Fibroblast of skin of abdomen (primary cell): ENCODE measurements at places on chromosomes 11 and 22.

DNA sequence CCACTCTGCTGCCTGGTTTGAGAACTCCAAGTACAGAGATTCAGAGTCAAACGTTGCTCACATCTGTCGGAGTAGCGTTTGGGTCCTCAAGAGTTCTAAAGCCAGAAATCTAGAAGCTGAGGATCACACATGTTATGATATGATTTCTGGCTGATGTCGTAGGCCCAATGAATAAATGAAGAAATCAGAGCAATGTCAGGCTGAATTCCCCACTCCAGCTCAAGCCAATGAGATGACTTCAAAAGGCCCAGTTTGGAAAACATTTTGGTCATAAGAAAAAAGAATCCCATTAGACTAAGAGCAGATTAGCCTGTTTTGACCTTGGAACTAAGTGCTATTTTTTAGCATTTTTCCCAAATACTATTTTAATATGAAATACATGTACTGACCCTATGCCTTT lies 106.7 kb downstream of the ETS1 start:
- DNase-seq = no peak

DNA sequence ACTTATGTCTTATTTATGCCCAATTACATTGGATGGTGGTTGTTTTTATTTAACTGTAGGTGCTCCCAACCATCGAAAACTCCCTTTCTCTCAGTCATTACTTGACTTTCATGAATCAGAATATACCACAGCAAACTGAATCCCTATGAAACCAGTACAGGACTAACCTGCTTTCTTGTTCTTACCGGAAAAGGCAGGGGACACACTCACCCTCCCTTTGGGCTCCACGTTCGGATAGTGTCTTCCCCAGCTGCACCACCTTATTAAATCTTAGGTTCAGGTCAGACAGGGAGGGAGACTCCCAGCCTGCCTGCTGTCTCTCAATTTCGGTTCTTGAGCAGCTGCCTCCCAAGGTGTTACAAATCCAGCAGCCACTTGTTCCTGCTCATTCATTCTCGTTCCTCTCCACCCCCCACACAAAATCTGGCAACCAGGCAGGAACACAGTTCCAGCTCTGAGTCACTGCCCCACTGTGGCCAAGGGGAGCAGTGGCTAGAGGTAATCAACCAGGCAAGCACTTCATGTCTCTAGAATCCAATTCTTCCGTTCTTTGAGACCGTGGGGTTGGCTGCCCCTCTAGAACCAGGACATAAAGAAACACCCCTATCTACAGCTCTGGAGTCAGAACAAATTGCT lies 133.0 kb downstream of the PLEKHA7 start:
- peak; percentile 43 for DNase-seq

DNA sequence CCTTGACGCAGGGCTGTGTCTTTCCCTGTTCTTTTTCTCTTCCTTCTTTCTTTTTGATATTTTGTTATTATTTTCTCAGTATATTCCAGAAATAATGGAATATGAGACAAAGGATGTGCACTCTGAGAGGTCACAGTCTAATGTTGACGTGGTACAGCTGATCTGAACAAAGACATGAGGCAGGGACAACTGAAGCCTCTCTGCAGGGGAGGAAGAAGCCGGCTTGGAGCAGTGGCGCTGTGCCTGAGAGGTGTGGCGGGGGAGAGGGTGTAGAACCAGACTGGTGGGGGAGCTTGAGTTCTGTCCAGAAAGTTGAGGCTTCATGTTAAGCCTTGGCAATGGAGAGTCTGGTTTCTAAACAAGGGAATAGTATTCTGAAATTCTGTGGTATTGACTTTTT lies 34.7 kb downstream of the ADAMTS15 start:
- no peak for DNase-seq

GRCh38 chr11:134751031-134751585 lies 339.1 kb upstream of the B3GAT1 start:
- DNase-seq = no peak

- DNase-seq = peak; percentile 26
Observed at GRCh38 chr22:45336971-45337431, 27.3 kb downstream of the FAM118A start.

DNA sequence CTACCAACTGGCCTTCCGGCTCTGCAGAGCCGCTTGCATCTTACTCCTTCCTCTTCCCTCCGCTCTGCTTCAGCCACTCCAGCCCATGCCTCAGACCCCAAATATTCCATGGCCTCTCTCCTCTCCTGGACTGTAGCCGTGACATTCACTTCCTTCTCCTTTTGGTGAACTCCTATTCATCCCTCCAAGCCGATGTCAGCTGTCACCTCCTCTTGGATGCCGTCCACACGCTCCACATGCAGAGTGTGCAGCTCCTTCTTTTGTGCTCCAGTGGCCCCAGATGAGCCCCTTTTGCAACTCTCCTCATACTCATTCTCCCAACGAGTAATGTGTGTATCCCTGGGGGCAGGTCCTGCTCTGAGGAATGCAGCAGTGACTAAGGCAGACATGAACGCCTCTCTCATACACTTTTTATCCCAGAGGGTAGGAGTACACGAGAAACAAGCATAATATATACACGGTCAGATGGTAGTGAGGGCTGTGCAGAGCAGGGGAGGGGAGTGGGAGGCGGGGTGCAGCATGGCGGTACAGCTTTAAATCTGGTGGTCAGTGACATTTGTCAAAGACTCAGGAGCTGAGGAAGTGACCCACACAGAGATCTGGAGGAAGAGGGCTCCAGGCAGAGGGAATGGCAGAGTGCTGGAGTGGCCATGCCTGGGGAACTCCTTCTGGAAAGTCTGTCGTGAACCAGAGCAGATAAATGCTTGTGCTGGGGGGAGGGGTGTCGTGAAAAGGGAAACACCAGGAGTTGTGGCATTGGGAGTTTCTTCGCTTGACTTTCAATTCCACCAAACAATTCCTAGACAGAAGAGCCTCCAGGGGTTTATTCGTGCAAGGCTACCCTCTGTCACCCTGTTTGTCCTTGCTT lies 83.8 kb upstream of the ATXN10 start:
- peak; percentile 44 for DNase-seq

DNA sequence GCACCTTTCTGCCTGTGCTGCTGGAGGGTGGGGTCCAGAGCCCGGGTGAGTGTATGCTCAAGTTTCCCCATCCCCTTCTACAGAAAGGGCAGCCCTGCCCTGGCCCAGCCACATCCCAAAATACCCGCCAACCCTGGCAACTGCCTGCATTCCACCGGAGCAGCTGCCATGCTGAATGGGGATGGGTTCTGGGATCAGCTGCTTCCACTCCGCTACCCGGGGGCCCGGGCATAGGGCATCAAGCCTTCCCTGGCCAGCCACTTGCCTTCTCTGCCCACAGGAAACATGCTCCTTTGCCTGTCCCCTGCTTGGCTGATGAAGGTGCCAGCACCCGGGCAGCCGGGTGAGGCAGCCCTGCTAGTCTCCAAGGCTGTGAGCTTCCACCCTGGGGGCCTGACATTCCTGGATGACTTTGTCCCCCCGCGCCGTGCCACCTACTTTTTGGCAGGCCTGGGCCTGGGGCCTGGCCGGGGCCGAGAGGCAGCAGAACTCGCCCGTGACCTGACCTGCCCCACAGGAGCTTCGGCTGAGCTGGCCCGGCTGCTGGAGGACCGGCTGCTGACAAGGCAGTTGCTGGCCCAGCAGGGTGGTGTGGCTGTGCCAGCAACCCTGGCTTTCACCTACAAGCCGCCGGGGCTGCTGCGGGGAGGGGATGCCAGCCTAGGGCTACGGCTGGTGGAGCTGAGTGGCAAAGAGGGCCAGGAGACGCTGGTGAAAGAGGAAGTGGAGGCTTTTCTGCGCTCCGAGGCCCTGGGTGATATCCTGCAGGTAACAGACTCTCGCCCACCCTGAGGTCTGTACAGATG lies 3.2 kb downstream of the CARNS1 start:
- no peak for DNase-seq

DNA sequence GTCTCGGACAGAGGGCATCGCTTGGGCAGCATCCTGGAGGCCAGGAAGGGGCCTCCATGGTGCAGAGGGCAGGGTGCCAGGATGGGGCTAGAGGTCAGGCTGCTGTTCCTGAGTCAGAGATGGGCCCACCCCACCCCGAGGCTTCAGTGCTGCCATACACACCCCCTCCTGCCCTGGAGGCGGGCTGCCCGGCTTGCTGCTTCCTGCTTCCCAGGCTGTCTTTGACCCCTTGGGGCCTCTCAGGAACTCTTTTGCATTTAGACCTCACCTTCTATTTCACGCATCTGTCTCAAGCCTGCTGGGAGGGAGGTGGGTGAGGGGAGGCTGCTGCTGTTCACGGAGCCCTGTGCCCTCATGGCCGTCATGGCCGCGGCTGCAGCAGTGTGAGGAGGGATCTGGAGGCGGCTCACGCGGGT lies 6.6 kb upstream of the GRAMD4 start:
- DNase-seq = no peak

- DNase-seq = no peak
Observed at GRCh38 chr11:109784536-109784935, 308.7 kb upstream of the ZC3H12C start.

DNA sequence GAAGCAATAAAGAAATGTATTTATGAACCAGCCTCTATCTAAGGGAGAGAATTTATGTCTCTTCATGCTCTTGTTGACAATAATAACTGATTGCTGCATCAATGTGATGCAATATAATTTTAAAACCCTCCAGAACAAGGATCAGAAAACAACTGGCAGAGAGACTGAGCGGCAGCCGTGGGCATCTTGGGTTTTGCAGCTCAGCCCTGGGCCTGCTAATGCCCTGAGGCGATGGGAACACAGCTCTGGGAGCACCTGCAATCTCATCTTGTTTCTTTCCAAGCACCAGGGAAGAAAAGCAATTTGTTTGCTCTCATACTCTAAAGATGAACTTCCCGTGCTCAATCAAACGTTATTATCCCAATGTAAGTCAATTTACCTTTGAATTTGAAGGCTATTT lies 245.7 kb downstream of the ST3GAL4 start:
- no peak for DNase-seq

DNA sequence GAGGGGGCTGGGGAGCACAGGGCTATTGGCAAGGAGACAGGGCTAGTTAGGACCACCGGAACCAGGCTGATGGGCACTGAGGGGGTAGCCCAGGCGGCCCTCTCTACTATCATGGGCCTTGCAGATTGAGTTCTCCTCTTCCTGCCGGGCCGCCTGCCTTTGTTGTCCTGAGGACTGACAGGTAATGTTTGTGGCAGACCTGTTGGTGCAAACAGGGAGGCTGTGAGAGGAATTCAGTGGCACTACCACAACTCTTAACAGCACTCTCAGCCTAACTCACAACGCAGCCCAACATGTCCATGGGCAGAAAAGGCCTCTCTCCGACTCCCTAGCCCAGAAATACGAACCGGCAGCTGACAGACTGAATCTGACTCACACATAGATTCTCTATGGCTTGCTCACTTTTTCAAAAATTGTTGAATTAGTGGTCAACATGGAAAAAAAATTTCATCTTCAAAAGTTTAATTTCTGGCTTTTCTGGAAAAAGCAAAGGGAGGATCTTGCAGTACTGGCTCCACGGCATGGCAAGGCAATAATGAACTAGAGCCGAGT lies 11.4 kb downstream of the KCNJ5 start:
- peak; percentile 76 for DNase-seq

DNA sequence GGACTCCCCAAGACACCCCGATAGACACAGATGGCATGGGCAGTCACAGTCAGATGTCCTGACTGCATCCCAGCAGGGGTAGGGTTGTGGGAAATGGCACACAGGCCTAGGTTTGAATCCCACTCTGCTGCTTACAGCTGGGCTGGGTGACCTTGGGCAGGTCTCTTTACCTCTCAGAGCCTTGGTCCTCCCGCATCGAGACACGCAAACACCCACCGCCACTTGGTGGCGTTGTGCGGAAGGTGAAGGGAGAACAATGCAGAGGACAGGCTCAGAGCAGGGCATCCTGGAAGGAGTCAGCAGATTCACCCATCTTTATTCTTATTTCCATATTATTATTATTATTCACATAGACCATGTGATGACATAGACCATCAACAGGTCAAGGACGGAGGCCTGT lies 140.5 kb downstream of the MIAT start:
- DNase-seq = no peak

GRCh38 chr11:116353589-116353988 lies 419.2 kb downstream of the BUD13 start:
- DNase-seq = no peak

DNA sequence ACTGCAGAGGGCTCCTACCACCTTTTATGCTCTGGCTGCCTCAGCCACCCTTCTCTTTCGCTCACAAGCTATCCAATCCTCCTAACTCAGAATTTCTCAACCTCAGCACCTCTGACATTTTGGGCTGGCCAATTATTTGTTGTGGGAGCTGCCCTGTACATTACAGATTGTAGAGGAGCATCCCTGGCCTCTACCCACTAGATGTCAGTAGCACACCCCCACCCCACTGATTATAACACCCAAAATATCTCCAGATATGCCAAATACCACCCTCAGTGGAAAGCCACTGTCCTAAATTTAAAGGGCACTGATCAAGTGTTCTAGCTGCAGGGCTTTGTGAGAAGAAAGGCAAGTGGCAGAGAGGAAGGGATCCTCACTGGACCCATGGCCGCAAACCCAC lies 443.1 kb downstream of the SOX6 start:
- no peak for DNase-seq

DNA sequence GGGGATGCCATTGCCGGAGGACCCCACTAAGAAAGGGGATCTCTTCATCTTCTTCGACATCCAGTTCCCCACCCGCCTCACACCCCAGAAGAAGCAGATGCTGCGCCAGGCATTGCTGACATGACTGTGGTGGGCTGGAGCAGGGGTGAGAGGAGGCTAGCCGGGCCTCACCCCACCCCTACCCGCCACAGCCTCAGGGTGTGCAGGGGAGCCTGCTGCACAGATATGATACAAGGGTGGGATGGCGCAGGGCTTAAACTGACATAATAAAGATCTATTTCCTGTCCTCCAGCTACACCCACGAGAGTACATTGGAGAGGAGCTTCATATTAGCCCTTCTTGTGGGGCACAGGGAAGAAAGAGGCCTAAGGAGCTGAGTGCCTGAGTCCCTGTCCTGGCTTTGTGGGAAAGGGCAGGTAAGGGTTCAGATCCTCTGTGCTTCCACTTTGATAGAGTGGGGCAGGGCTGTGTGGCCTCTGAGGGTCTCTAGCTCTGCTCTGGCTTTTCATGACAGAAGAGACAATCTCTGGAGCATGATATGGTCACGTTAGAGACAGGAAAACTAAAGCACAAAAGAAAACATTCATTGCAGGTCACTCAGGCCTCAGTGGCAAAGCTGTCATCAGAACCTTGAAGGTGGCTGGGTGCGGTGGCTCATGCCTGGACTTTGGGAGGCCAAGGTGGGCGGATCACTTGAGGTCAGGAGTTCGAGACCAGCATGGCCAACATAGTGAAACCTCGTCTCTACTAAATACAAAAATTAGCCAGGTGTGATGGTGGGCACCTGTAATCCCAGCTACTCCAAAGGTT lies 12.4 kb downstream of the UCP2 start:
- no peak for DNase-seq

GRCh38 chr11:120512739-120513435 lies 1.3 kb downstream of the GRIK4 start:
- no peak for DNase-seq
